Neural progenitor cell (in vitro differentiated cells): ENCODE measurements at places on chromosomes 3 and 15. TPM values are rescaled to one million over a fixed set of nuclear protein-coding genes. Genes with fewer than 3 reads are reported as not detected.

The LTK gene
- 0.12 TPM in 1 of 2 replicates, not detected in the other for total RNA-seq

The NEK10 gene
- total RNA-seq = 0.54 and 1.1 TPM in 2 replicates

The NR1I2 gene
- 0.22 and 0.69 TPM in 2 replicates for total RNA-seq

DNA sequence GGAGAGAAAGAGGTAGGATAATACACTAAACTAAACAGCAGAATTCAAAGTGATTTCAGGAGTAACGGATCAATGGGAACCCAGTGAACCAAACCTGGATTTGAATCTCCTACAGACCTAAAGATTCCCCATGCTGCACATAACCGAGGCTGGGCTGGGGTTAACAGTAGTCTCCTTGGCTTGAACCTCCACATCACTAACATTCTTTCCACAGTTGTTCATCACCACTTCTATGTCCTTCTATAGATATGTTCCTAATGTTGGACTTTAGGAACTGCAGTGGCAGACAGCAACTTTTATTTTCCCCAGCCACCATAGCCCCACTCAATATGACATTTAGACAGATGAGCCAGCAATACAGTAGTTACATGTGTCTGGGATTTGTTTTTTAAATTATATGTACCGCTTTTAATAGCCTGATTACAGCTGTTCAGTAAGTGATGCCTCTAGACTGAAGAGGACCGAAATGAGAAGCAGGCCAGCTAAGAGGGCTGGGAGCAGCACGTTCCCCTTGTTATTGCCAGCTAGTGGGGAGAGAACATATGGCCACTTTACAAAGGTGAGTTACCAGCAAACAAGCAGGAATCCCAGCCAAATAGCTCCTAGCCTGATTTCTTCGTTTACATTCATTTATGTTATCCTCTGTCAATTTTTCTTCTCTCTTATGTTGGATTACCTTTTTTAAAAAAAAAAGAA, 472.6 kb upstream of the CDIN1 start:
- H3K27ac ChIP-seq = no peak overlapping the region
- H3K4me1 ChIP-seq = no peaks in the 10 kb centered on the region
- H3K4me3 ChIP-seq = no peak overlapping the region
- DNase-seq = no peak
- no peaks in the 10 kb centered on the region for H3K36me3 ChIP-seq

- no peak for DNase-seq
- no peaks in the 10 kb centered on the region for H3K36me3 ChIP-seq
- H3K27ac ChIP-seq = no peak overlapping the region
- no peaks in the 10 kb centered on the region for H3K4me1 ChIP-seq
- H3K27me3 ChIP-seq = no peaks in the 10 kb centered on the region
Observed at GRCh38 chr3:147007736-147008245, 398.6 kb downstream of the ZIC4 start.
